ENCODE measurements at places on chromosomes 13 and 19.

DNA sequence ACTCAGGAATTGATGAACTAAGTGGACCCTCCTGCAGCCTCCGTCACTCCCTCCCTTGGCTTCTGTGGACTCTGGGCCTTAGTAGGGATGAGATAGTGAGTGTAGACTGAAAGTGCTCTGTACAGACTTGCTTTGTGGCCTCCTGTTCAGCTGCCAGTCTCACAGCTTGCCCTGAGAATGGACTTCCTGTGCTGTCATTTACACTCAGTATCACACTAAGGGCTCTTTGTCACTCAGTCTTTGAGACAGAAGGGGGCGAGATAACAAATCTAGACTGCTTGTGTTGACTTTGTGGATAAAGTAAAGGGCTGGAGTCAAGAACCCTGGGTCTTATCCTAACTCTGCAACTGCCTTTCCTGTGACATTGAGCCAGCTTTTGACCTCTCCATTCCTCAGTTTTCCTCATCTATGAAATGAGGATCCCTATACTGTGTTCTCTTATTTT lies 21.0 kb upstream of the SPRY2 start:
- no peak for DNase-seq

- DNase-seq = no peak
These were observed 336.5 kb downstream of the FOXO1 start for GRCh38 chr13:40329781-40330485.

DNA sequence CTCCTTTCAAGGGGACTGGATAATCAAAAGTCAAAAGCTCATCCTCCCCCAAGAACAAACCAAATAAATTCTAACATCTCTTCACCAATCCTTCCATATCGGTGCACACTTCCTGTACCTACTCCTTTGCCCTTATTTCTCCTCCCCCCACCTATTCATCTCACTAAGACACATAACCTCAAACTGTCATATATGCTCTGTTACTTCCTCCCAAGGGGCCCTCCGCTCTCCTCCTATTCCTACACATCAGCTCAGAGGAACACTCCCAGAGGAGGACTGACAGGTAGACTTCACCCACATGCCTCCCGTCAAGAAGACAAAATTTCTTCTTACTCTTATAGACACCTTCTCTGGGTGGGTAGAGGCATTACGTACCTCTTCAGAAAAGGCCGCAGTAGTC lies 48.1 kb downstream of the ZNF93 start:
- no peak for DNase-seq

DNA sequence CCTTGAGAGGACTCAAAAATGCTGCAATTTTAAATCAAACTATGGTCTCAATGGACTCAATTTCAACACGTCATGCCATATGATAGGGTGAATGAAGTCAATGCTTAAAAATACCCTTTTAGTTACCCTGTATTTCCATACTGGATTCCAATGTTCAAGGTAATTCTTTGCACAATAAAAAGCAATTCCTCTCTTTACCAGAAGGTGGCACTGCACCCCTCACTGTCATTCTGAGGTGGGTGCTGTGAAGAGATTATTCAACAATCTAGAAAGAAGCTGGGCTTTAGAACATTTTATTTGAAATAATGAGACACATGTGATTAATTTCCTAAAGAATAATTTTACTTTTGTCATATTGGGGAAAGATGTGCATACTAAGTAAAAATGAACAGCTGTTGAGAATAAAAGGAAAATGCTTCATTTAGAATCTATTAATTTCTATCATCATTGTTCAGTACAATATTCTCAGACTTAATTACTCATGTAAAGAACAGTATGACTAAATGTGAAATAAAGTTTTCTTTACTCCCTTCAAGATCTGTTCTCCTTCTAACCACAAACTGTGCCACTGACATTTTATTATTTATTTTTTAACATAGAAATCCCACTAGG lies 789.1 kb downstream of the GPC5 start:
- DNase-seq = no peak

DNA sequence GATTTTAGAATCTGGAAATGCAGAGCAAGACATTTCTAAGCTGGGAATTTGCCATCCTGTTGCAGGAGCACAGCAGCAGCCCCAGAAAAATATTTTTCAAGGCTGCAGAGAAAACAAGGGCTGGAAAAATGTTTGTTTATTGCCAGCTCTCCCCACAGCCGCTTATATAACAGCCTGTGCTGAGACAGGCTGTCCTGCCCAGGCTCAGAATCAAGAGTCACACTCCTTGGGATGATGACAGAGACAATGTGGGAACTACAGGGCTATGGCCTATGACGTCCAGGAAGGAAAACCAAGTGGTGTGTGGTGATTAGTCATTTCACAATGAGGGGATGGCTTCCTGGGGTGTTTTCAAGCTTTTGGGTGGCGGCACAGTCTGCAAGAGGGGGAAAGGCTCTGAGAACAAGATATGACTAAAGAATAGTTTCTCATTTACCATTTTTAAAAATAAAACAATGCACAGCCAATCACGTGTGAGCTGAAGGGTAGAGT lies 136.3 kb upstream of the SERP2 start:
- no peak for DNase-seq

- no peak for DNase-seq
These were observed 61.1 kb upstream of the MCF2L start for GRCh38 chr13:112907871-112908331.

DNA sequence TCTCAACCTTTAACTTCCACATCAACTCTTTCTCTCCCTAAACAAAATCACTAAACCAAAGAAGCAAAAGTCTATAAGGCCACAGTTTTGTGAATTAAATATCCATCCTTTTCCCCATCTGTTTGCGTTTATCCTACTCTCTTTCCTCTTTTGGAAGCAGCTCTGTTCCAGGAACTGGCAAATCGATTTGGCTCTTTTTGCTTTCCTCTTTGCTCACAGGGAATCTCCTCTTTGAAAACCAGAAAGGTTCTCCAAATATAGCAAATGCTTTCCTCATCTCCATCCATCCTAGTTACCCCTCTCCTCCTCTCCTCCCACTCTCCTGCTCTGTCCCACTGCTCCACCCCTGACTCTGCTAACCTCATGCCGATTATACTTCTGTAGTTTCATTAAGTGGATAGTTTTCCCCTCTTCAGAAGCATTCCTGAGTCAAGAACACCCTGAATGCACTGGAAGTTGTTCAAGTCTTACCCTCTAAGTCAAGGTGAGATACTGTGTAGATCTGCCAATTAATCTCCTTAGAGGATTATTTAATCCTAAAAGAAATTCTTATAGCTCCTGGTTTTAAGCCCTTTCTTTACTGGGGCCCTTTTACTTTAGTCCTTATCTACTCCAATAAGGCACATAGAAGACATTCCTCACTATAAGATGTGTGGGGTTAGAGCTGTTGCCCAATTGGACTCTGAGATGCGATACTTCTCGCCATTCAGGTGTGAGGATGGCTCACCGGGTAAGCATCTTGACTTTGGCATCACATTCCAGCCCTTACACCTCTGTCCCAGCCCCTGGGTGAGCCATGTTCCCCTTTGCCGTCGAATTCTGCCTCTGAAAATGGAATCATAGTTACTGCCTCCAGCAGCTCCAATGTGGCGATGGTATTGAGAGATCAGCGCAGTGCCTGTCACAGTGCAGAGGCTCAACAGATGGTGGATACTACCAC lies 67.6 kb downstream of the COL4A2 start:
- DNase-seq = no peak

DNA sequence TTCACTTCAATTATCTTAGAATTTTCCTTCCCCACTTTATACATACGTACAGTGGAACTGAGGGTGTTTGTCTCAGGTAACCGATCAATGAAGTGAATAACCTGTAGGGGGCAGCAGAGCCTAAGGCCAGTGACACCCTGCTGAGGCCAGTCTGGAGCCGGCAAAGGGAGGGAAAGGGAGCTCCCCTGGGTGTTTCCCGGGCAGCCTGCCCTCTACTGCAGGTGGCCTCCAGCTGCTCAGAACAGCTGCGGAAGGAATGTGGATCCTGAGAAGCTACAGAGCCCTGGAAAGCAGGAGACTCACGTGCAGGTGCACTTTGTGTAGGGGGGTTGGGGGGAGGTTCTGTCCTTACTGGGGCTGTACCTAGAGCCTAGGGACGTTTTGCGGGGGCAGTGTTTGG lies 832 bp upstream of the ZNF491 start:
- DNase-seq = peak; percentile 72
